MM.1S (cell line): ENCODE measurements at places on chromosomes 16 and 17.

DNA sequence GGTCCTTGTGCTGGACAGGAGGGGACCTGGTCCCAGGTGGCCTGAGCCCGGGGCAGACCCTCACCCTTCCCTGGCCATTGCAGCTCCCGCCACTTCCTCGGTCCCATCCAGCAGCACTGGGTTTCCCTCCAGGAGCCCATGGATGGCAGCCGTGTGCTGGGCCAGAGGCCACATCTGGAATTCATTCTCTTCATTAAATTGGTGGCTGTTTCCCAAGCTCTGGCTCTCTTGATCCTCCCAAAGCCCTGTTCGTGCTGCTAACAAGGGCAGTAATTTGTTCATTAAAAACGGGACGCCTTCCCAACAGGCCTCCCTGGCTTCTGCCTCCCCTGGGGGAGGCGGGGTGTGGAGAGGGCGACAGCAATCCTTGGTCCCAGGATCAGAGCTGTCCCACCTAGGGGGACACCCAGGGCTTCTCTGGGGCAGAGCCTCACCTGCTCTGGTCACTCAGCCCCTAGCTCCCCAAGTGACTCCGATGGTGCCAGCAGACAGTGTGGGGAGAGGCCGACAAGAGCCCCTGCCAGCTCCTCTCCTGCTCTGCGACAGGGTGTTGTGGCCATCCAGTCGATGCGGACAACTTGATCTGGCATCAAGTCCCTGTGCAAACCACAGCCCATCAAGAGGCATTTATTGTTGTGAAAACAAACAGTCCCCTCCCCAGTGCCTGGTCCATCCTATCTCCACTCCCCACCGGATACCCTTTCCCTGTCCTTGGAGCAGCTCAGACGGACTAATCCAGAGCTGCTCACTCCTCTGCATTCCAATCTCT lies 44.0 kb downstream of the SDK2 start:
- DNase-seq: no peak

DNA sequence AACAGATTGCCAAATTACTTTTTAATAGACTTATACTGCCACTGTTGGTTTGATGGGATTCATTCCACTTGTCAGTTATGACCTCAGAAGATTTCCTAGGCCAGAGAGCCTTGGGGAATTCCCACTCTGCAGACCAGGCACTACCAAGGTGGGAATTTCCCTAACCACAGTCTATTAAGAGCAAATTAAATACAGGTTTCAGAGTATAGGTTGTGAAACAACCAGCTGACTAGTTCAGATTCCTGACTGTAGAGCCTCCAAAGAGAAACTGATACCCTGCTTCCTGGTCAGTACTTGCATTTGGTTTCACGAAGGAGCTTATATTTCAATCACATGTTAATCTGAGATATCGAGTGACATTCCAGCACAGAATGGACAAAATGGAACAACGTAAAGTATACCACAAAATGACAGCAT lies 186.5 kb downstream of the STX8 start:
- peak; percentile 94 for DNase-seq

GRCh38 chr16:17370223-17370707 lies 100.5 kb downstream of the XYLT1 start:
- DNase-seq: no peak

DNA sequence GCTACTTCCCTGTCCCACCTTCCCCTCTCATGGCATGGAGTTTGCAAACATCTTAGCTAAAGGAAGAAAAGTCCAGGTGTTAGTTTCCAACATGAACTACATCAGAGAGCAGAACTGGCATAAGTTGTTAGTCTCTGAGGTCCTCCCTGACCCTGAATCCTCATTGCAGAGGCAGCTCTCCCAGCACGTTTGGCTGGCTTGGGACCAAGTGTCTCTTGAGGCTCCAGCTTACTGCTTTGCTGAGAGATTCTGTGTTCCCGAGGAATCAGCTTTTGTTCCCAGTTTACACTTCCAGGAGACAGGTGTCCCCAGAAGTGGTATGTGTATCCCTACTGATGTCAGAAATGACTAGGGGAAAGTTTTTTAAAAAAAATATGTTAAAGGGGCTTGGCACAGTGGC lies 14.7 kb downstream of the DNAH9 start:
- no peak for DNase-seq

DNA sequence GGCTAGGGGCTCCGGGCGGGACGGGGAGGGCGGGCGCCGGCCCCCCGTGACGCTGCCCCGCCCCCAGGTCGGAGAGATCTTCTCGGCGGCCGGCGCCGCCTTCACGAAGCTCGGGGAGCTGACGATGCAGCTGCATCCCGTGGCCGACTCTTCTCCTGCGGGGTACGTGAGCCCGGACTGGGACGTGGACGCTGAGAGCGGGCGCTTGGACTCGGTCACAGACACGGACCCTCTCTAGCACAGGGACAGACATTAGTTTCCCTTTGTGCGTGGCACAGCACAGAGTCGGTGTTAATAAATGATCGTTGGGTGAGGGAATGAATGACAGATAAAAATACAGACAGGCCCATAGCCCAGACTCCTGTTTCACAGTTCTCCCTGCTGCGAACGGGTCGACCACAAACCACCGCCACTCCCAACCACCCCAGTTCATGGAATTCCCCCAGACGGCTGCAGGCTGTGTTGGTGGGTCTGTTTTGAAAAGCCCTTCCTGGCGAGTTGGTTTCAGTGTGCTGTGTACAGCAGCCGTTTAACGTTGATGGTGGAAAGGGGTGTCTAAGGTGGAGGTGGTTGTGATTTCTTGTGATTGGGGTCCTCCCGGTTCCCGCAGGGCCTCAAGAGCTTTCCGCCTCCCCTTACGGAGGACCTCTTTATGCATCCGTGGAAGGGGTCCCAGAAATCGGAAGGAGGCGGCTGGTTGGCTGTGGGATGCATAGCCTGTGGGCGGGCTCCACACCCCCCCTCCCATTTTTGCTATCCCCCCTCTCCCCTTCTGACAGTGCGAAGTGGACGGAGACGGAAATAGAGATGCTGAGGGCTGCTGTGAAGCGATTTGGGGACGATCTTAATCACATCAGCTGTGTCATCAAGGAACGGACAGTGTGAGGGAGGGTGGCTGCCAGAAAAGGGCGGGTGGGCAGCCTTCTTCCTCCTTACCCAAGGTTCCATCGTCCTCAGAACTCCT lies 2.9 kb downstream of the RNASEK start:
- peak; percentile 88 for DNase-seq

DNA sequence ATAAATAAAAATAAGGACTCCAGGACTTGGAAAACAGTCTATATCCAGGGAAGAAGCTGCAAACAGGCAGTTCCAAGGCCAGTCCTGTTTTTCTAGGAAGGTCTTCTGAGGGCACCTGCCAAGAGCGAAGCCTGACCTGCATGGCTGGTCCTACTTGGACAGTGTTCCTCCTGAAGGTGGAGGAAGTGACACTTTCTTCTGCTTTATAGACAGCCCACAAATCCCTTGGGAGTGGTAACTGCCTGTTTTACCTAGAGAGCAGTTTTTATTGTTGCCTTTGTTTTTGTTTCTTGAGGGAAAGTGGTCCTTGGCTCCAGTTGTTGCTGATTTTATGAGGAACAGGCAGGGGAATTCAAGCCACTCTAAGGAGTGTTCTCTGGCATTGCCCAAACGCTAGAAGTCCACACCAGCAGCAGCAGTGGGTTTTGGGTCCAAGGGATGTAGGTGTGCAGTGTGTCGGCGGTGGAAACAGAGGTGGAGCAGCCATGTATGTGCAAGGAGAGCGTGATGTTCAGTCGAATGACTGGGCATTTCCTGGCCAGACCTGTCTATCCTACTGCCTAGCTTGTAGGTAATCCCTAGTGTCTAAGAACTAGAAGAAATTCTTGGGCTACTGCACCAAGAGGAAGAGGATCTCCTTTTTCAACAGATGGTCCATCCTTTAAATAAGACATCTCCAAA lies 35.3 kb downstream of the LDHD start:
- DNase-seq: no peak

- no peak for DNase-seq
Observed at GRCh38 chr17:78248051-78248914, 16.9 kb downstream of the TMEM235 start.

GRCh38 chr17:71942626-71943025 lies 178.2 kb upstream of the SOX9 start:
- no peak for DNase-seq

DNA sequence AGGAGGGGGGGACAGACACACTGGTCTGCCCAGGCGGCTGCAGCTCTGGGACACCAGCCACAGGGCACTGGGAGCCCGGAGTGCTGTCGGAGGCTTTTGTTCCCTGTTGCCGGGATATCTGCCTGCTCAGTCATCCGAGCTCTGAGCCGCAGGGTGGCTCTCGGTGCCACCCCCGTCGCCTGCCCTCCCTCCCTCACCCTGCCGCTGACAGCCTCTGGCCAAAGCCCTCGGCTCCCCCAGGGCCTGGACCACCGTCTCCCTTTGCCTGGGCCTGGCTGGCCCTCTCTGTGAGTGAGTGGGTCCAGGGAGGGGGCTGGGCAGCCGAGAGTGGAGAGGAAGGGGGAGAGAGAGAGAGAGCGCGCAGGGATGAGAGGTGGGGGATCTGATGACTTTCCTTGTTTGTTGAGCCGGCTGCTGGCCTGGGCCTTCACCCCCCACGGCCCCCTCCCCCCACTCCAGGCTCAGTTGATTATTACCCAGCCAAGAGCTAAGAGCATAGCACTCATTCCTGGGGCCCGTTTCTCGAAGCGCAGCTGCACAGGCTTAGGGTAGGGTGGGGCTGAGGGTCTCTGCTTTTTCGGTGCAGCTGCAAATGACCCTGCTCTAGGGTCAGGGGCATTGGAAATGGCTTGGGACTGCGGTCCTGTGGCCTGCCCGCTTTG lies 2.7 kb downstream of the FOXJ1 start:
- DNase-seq: no peak

- no peak for DNase-seq
Observed at GRCh38 chr16:23155445-23156049, 6.3 kb upstream of the USP31 start.

- DNase-seq: no peak
Observed at GRCh38 chr17:57585341-57586195, 159.5 kb downstream of the CCDC182 start.

DNA sequence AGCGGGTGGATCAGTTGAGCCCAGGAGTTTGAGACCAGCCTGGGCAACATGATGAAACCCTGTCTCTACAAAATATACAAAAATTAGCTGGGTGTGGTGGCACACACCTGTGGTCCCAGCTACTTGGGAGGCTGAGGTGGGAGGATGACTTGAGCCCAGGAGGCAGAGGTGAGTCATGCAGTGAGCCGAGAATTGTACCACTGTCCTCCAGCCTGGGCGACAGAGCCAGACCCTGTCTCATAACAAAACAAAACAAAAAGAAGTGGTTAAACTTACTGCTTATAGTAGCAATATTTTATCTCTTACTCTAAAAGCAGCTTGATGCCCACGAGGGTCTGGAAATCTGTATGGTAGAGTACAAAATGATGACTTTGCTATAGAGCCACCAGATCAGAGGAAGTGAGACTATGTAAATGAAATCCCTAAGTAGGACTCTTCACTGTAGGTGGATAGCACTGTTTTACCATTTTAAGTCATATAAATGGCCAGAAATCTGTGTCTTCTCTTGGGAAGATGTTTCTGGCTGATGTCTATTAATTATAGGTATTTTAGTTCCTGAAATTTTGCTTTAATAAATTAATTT lies 60.4 kb upstream of the MRC2 start:
- DNase-seq: no peak

DNA sequence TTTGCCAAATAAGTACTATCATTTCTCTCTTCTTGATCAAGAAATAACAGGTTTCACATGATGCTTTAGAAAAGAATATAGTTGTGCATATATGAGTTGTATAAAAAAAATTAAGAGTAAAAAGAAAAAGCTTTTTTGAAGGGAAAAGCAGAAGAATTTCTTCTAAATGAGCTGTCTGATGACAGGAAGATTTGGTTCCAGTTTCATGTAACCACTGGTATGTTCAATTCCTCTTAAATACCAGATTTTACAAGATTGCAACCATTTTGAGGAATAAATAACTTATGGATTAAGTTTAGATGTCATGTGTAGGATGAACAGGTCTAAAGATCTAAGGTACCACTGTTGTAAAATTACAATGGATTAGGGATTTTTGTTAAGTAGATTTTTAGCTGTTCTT lies 45.0 kb downstream of the VMP1 start:
- DNase-seq: no peak

- no peak for DNase-seq
Observed at GRCh38 chr17:12959441-12959840, 58.4 kb downstream of the ELAC2 start.

DNA sequence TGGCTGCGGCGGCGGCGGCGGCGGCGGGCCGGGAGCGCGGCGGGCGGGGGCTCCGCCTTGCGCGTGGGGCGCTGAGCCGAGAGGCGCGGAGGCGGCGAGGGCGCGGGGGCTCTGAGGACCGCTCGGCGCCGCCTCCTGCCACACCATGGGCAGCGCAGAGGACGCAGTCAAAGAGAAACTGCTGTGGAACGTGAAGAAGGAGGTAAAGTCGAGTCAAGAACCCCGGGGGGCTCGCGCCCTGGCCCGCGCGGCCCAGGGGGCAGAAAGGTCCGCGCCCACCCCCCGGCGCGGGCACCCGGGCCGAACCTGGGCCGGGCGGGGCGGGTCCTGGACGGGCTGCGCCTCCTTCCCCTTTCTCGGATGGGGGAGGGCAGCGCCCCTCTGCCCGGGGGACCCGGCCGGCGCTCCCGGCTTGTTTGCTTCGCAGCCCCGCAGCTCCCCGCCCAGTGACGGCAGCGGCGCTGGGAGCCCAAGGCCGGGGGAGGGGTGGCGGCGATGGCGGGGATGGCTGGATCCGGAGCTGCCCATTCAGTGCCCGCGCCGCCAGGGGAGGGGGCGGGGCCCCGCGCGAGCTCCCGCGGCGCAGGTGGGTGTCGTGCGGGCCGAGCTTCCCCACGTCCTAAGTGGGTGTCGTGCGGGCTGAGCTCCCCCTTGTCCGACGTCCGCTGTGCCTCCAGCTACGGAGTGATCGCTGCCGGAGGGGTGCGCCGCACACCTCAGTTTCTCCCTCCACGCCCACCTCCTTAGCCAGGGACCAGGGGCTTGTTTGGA lies 428 bp downstream of the SGSM2 start:
- peak; percentile 40 for DNase-seq

- no peak for DNase-seq
Observed at GRCh38 chr17:33389504-33390135, 96.5 kb upstream of the ASIC2 start.

DNA sequence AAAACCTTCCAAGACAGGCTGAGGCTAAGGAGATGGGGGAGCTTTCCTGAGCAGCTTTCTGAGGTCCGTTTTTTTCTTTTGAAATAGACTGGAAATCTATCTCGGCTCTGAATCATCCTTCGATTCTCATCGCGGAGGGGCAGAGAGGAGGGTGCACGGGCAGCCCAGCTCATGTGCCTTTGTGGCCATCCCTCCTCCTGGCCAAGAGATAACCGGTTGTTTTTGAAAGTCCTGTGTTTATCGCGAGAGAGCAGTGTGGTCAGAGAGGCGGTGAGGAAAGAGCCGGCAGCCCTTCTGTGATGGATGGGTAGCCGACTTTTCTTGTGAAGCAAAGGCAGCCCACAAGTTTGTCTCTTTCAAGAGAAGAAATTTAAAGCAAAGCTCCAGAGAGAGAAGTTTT lies 191.6 kb downstream of the CCDC182 start:
- DNase-seq: no peak

DNA sequence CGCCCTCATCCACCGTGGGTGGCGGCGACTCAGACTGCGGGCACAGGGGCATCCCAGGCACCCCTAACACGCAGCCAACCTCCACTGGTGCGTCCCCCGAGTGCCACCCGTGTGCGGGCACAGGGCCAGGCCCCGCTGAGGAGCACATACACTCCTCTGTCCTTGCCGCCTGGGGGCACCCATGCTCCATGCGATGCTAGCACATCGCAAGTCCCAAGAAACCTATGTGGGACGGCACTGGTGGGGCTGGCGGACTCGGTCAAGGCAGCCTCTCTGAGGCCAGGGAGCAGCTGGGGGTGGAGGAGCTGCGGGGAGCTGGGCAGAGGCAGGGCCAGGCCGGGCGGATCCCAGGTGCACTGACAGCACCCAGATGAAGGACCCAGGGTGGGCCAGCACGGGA lies 4.0 kb downstream of the ZNF598 start:
- DNase-seq: no peak

- DNase-seq: no peak
Observed at GRCh38 chr17:58873926-58874325, 118.3 kb downstream of the PPM1E start.
